ENCODE measurements at places on chromosomes 7 and 10.

DNA sequence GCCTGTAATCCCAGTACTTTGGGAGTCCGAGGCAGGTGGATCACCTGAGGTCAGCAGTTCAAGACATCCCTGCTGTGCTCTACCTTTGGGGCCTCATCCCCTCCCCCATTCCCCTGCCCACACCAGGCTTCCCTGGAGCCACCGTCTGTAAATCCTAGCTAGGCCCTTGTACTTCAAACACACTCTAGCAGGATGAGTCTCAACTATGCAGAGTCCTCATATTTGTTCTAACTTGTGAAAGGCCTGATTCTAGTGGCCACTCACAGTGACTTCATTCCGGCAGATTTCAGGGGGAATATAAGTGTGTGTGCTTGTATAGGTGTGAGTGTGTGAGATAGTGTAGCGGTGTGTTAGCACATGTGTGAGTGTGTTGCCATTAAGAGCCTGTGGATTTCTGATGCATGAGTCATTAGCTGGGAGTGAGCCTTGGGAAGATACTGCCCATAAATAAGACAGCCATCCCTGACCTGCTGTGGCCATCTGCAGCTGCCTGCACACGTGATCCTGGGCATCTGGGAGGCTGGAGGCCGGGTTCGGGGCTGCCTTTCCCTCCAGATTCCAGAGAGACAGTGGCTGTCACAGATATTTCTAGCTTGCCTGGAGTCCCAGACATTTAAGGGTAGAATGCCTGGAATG, 1.7 kb upstream of the NEURL1 start:
- DNase-seq: peak; percentile 97

- DNase-seq: no peak
Measured at GRCh38 chr7:88141479-88141878, 78.4 kb downstream of the SRI start.

- DNase-seq: no peak
Measured at GRCh38 chr7:150945171-150945852, 32.8 kb downstream of the KCNH2 start.

- DNase-seq: no peak
Measured at GRCh38 chr10:79203014-79203644, 134.4 kb downstream of the ZMIZ1 start.

DNA sequence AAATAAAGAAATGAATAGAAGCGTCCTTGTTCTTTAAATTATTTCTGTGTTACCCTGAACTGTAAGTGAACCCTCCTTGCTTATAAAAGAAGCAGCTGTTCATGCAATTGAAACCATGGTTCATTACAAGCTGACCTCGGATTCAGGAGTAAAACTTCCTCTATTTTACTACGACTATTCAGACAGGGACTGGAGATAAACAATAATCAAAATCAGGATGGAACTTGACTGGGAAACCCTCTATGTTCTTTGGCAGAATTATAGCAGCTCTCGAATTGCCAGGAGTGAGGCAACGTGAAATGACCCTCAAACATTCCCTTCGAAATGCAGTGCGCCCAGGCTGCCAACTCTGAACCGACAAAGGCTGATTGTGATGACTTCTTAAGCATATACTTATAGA, 172.1 kb downstream of the CYP26A1 start:
- no peak for DNase-seq

DNA sequence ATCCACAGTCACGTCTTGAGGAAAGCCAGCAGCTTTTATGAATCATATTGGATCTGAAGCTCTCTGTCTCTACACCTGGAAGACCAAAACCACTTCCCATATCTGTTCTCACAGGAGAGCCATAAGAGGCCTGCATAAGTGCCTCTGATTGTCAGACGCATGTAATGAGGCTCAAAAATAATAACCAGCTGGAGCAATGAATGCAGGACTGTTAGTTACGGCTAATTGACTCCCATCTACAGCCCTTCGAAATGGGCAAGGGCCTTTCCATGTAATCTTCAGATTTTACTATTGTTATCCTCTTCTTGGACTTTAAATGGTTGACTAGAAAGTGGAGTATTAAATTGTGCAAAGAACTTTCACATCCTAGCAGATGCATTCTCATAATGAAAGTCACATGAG, 4.4 kb upstream of the SEMA3C start:
- no peak for DNase-seq

DNA sequence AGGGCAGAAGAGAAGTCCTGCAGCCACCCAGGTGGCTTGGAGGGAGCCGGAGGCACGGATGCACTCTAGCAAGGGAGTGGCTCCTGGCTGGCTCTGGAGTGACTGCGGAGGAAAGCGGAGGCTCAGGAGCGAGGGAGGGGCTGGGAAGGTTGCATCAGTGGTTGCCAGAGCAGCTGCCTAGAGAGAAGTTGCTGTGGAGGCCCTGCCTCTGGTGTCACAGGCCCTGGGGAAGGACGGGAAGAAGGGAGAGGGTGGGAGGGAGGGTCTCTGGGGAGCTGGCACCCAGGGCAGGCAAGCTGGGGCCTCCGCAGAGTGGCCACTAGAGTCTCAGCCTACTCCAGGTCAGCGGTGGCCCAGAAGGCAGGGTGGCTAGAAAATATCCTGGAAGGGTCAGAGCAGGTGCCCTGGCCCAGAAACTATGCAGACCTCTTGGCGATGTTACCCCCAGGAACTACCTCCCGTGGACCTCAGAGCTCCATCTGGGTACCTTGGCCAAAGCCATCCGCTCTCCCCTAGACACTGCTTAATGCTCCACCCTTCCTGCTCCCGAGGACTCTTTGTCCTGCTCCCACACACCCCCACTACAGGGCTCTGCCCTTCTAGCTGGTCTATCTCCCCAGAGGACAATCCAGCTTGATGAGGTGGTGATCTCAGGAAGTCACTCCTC, 164.3 kb downstream of the NRF1 start:
- no peak for DNase-seq

DNA sequence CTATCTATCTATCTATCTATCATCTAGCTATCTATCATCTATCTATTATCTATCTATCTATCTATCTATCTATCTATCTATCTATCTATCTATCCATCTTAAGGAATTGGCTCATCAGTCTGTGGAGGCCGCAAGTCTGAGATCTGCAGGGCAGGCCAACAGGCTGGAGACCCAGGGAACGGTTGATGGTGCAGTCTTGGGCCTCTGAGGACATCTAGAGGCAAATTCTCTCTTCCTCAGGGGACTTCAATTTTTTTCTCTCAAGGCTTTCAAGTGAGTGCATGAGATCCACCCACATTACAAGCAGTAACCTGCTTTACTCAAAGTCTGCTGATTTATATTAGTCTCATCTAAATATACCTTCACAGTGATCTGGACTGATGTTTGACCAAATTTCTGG, 197.0 kb downstream of the GLRX3 start:
- no peak for DNase-seq

GRCh38 chr10:132305654-132306342, 2.0 kb downstream of the STK32C start:
- DNase-seq: no peak

DNA sequence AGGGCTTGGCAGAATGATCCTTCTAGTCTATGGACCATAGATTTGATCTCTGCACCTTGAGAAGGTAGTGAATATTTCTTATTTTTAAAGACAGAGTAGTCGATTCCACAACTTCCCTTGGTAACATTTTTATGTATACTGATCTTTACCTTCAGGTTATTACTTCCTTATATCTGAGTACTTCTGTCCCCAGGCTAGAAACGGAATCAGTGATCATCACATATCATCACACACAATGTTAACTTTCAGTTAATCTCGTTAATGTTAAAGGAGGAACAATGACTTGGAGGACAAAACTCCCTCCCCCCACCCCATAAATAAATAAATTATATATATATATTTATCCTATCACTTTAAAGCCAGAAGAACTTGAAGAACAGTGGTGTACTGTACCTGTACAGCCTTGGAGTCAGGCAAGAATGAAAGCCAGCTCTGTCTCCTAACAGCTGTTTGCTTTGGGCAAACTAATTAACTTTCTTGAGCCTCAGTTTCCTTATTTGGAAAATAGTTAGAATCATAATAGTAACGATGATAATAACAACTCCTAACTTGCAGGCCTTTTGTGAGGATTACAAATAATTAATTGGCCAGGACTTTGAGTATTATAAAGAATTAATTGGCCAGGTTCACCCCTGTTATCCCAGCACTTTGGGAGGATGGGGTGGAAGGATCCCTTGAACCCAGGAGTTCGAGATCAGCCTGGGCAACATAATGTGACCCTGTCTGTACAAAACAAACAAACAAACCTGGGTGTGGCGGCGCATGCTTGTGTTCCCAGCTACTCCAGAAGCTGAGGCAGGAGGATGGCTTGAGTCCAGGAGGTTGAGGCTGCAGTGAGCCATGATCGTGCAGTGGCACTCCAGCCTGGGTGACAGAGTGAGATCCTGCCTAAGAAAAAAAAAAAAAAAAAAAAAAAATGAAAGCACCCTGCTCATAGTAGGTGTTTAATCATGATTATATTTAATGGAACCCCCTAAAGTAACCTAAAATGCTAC, 63.5 kb downstream of the SAMD9 start:
- DNase-seq: no peak

DNA sequence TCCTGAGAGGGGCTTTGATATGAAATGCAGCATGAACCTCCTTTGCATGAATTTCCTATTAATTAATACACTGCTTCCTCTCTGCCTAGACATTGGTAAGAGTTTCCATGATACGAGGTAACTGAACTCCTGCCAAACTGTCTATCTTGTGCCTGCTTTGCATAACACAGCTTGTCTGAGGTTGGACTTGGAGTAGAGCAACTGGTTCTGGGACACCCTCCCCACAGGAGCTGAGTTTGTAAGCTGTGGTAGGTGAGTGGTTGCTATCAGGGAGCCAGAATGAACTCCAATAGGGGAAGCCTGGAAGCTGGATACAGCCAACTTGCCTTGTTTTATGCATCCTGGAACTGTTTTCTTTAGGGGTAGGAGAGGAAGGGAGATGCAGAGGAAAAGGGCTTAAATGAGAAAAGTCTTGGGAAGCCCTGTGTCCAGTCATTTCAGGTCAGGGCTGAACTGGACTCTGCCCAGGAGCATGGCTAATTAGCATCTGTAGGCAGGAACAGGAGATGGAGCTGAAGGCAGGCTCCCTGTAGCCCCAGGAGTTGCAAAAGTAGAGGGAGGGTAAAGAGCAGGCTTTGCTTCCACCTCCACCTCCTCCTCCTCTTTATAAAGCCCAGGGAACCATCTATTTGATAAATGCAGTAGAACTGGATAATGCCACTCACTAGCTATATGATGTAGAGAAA, 73.2 kb upstream of the GPR158 start:
- no peak for DNase-seq

DNA sequence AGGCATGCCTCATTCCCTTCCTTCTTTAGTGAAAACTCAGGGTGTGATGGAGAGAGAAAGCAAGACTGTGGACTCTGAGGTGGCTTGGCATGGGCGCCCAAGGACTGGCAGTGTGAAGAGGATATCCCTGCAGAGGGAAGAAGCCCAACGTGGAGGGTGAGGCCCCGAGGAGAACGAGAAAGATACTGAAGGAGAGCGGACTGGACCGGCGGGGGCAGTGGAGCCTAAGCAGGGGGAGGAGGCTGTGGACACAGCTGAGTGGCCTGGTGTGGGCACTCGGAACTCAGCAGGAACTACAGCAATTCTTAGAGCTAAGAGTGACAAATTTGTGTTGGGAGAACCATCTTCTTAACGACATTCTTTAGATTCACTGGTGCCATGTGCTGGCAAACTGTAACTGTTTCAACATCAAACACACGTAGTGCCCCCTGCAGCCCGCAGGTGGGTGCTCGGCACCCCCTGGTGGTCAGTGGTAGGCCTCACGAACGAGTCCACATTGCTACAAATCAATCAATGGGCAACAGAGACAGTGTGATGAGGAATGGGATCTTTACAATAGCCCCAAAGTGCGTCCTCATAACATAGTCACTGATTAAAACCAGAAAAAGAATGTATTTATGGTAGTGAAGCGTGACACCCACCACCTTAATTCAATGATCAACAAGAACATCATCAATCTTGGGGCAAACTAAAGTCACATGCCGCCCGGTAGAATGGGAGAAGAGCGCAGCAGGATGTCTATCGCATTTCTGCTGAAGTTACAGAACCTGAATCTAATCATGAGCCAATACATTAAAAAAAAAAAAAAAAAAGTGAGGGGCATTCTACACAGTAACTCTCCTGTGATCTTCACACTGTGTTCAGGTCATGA, 2.0 kb upstream of the SFTPA1 start:
- DNase-seq: peak; percentile 23

DNA sequence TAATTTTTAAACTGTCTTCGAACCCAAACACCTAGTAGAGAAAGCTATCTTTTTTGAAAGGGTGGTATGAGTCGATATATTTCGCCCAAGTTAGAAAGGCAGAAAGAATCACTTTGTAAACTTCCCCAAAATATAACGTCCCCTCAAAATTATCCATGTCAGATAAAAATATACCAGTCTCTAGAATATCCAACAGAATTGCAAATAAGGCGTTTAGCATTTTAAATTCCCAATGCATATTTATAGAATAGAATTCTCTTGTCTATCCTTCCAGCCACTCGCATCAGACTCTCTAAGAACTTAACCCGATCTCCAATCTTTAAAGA, 2.1 kb downstream of the CTBP2 start:
- no peak for DNase-seq

DNA sequence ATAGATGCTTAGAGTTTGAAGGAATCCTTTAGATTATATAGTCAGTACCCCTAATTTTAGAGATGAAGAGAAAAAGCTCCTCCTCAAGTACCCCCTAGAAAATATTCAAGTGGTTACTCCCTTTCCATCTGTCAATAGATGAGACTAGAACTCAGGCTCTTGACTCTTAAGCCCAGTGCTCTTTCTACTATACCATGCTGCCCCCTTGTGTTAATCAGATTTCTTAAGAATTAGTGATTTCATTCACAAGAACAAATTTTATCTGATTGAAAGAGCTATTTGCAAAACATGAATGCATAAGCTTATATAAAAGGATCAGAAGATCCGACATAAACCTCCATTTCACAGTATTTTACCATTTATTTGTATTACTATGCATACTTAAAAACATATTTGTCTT, 179.3 kb downstream of the TFEC start:
- DNase-seq: peak; percentile 34

- DNase-seq: peak; percentile 11
Measured at GRCh38 chr10:132229096-132229495, 42.3 kb downstream of the DPYSL4 start.

GRCh38 chr7:103990991-103991390, 1.5 kb upstream of the RELN start:
- DNase-seq: no peak

DNA sequence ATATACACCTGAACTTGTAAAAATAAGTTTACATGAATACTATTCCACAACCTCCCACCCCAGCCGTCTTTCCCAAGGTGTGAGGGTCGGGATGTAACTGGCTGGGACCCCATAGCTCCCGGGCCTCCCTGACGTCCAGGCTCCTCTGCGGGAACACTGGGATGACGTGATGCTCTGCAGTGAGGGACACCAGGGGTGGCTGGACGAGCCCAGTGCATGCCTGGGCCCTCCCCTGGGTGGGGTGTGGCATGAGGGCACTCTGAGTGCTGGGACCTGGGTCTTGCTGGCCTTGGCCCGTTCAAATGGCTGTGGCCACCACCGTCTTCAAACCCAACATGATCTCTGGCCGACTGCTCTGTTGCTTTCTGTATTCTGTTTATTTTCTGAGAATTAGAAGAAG, 182.4 kb downstream of the DNAJB6 start:
- no peak for DNase-seq

GRCh38 chr10:121627876-121628581, 29.8 kb upstream of the FGFR2 start:
- no peak for DNase-seq

GRCh38 chr10:75845176-75845947, 413.9 kb downstream of the LRMDA start:
- no peak for DNase-seq

GRCh38 chr10:122252805-122253204, 18.3 kb upstream of the BTBD16 start:
- no peak for DNase-seq

Measured in EL (cell line).